Activated naive CD8-positive, alpha-beta T cell treated with anti-CD3 and anti-CD28 coated beads, Interleukin-2, amount 50 U/mL, for 16 hours (primary cell): ENCODE measurements at places on chromosomes 5 and 9.

DNA sequence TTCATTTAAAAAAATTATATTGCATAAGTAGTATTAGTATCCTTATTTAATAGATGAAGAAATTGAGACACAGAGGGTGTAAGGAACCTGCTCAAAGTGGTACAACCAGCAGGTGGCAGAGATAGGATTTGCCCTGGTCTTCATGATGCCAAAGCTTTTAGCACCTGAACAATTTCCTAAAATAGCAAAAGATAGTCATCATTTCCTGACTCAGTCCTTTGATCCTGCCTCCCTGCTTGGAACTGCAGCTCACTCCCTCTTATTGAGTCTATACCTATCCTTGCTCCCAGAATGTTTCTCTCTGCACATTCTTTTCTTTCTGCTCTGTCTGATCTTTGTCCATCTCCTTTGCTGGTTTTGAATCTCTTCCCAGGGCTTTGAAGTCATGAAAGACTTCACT, 155.8 kb downstream of the FRMD3 start:
- no peak for DNase-seq

DNA sequence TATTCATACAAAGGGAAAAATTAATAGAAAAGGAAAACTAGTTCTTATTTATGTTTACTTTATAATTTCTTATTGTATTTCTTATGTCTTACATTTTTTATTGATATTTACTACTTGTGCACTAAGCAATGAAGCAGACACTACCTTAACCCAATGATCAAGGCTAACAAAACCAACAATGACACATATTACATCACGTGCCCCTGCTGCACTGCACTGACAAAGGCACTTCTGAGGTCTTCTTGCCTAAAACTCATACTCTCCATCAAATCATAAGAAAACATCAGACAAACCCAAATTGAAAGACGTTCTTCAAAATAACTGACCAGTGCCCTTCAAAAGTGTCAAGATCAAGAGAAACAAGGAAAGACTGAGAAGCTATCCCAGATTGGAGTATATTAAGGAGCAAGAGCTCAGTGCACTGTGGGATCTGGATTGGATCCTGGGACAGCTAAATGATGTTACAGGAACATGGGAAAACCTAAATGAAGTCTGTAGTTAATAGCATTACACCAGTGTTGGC, 230.9 kb downstream of the AUH start:
- DNase-seq: no peak

GRCh38 chr5:132225165-132226032, 2.3 kb downstream of the P4HA2 start:
- DNase-seq: no peak

- no peak for DNase-seq
These were observed 174.7 kb downstream of the NR3C1 start for GRCh38 chr5:143228597-143229293.

- DNase-seq: no peak
These were observed 69.1 kb upstream of the NR3C1 start for GRCh38 chr5:143472576-143472975.

DNA sequence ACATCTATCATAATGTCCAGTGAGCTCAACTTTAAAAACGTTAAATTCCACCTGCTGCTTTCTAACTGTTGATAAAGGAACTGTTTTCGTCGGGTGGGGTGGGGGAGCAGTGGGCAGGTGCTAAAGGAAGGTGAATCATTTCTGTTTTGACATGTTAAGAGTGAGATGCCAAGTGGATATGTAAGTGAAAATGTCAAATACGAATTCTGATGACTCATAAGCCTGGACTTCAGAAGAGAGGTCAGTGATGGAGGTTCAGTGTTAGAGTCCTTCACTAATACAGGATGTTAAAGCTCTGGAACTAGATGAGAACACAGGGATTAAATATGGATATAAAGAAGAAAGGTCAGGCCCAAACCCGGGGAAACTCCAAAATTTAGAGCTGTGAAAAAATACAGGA, 617.9 kb upstream of the CTNND2 start:
- DNase-seq: no peak

GRCh38 chr9:76090909-76091308, 200.4 kb downstream of the PCSK5 start:
- no peak for DNase-seq

DNA sequence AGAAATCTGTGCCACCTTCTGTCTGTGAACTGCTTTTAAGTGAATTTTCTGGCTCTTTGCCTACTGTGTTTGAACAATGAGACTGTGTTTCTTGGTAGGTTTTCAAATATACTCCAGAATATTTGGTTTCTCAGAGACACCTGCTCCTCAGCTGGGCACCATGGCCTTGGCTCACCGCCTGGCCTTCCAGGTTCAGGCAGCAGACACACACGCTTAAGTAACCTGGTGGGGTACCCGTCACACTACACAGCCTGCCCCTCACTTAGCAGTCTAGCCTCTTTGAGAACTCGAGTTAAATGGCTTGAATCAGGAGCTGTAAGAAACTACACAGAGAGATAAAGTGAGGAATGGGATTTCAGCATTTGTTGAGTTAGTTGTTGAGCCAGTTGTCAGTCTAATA, 530.5 kb downstream of the MTRR start:
- DNase-seq: no peak
